Stimulated activated CD8-positive, alpha-beta memory T cell treated with anti-CD3 and anti-CD28 coated beads, Interleukin-15, amount 100 ng/mL, for 1 hour (primary cell): ENCODE measurements at places on chromosomes 2 and 18.
A peak's percentile ranks its signal among the peaks of the same experiment; 100 is the strongest.

DNA sequence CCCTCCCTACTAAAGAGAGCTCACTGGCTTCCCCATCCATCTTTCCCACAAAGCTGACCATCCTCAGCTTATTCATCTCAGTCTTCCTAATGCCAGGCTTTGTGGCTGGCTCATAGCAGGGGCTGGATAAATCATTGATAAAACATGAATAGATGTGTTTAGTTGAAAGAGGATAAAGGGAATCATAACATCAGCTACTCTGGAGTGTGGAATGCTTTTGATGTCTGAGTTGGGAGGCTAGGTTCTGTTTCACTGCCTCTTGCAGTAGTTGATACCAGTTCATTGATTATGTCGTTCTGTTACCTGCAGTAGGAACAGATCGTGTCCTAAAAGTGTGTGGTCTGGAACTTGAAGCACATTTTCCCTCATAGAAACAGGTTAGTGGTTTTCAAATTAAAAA, 66.3 kb upstream of the HK2 start:
- DNase-seq, result no peak

DNA sequence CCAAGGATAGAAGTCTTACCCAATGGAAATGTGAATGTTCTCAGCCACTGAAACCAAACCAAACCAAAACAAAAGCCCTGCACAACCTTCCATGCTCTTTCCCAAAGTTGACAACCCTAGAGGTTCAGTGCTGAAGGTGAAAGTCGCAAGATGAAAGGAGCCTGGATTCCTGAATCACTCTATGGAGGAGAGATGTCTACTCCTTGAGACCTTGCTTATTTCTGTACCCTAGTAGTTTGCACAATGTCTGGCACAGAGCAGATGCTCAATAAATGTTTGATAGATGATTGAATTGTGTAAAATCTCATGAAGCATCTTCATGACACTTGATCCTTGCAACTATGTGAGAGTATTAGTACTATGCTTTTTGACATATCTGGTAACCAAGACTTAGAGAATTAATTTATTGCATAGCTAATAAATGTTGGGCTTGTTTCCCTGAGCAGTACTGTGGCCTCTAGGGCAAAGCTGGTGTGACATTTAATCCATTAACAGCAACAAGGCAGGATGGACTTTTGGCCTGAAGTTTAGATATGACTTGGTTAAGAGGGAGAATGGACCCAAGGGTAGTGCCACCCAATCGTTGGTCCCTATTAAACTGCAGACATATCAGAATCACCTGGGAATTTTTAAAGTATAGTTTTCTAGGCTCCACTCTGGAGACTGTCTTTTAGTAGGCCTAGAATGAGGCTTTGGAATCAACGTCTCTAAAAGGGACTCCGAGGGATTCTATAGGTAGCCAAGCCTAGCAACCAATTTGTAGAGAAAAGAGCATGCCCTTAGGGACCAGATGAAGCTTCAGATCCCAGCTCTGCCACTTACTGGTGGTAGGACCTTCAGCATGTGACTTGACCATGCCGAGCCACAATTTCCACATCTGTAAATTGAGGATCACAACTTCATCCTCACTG, 145.9 kb downstream of the DDX1 start:
- DNase-seq, result no peak

DNA sequence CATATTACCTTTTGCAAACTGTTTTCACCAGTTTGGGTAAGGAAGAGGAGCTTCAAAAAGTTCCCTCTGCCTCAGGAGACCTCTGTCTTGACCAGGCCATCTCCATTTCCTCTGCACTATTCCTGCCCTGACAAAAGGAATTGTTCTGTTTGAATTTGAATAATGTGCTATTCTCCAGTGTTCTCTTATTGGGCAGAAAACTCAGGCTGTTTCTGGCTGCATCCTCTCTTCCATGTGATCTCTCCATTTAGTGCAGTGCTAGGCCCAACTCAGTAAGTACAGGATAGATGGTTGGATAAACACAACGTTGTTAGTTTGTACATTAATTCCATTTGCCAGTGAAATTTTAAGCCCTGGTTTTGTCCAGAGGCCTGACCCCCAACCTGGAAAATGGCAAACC, 102.2 kb upstream of the CELF4 start:
- DNase-seq, result no peak

DNA sequence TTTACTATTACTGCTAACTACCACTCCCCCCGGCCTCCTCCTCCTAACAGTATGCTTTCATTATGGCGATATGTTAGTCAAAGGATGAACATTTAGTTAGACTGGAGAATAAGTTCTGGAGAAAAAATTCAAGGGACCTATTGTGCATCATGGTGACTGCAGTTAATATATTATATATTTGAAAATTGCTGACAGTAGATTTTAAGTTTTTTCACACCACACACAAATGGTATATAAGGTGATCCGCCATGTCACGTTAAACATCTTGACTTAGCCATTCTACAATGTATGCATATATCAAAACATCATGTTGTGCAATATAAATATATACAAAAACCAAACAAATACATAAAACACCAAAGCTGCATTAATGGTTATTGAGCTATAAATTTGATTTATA, 873.7 kb downstream of the CNTNAP5 start:
- no peak for DNase-seq

GRCh38 chr2:230942920-230943896, 18.2 kb upstream of the GPR55 start:
- no peak for DNase-seq

GRCh38 chr18:57404345-57404744, 30.8 kb upstream of the ONECUT2 start:
- DNase-seq, result no peak

DNA sequence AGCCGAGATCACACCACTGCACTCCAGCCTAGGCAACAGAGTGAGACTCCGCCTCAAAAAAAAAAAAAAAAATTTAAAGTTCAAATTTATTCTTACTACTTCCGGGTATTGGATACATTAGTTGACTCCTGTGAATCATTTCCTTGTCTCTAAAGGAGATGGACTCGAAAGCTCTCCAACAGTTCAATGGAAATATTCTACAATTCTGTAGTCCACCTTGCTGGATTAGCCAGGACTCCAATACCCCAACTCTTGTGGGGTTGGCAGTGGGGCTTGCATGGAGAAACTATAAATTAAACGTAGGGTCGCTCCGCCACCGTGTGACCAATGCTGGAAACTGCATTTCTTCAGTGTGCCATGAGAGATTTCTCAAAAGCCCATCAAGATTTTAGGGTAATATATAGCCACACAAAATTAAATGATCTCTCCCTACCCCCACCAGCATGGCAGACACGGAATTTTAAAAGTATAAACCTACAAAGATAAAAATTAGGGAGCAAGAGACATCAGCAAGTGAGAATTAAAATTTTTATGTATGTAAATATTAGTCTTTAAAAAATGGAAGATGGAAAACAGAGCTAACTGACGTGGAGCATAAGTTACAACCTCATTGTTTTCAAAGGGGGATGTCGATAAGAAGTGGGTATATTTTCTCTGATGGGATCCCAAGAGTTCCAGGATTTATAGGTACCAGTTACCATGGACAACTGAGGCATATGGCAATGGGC, 27.8 kb upstream of the GAREM2 start:
- peak; percentile 31 for DNase-seq

- DNase-seq, result no peak
Observed at GRCh38 chr2:42249284-42249683, 80.1 kb downstream of the EML4 start.
